ENCODE measurements at places on chromosomes 7 and 10.

DNA sequence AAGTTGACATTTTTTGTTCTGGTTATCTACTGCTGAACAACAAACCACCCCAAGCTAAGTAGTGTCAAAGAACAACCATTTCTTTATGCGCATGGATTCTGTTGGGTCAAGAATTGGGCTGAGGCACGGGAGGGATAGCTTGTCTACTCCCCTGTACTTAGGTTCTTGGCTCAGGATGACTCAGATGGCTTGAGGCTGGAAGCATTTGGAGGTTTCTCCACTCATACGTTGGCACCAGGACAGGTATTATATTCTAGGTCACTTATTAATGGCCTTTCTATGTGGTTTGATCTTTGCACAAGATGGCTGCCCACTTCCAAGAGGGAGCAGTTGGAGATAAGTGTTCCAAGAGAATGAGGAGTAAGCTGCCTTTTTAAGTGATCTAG is 11.8 kb upstream of the TFAM start:
- no peak for DNase-seq

GRCh38 chr7:87934699-87935383 is 790 bp downstream of the ADAM22 start:
- no peak for DNase-seq

GRCh38 chr10:19904202-19904661 is 88.0 kb downstream of the PLXDC2 start:
- DNase-seq = no peak

- DNase-seq = no peak
Observed at GRCh38 chr10:76631884-76632766, 1005.5 kb downstream of the KCNMA1 start.

- no peak for DNase-seq
Observed at GRCh38 chr7:2487586-2488271, 11.5 kb upstream of the GRIFIN start.

DNA sequence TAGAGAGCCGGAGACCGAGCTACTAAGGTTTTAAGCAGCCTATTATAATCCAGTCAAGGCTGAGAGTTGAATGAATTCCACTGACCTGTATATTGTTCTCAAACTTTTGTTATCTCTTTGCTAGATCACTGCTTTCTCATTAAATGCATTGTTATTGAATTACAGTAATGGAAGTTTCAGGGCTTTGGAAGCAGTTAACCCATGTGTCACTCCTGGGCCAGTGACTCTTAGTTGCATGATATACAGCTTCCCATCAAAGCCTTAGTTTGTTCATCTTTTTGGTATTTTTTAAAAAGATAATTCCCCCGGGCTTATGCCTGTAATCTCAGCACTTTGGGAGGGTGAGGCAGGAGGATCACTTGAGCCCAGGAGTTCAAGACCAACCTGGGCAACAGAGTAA is 55.4 kb upstream of the KIAA1217 start:
- no peak for DNase-seq

DNA sequence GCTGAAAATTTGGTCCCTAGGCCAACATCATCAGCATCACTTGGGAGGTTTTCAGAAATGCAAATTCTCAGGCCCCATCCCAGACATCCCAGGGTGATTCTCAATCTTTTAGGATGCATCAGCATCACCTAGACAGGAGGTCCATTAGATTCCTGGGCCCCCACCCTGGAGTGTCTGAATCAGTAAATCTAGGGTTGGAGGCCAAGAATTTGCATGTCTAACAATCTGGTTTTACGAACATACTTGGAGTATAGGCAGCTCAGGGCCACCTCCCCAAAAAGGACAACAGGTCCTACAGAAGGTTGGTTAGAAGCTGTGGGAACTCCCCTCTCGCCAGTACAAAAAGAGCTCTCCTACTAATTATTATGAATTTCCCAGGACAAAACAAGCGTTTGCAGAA is 15.5 kb downstream of the ZC3HAV1 start:
- no peak for DNase-seq

- no peak for DNase-seq
Observed at GRCh38 chr10:77586719-77587415, 50.7 kb downstream of the KCNMA1 start.

GRCh38 chr7:20560325-20561180 is 54.9 kb upstream of the ABCB5 start:
- DNase-seq = no peak

DNA sequence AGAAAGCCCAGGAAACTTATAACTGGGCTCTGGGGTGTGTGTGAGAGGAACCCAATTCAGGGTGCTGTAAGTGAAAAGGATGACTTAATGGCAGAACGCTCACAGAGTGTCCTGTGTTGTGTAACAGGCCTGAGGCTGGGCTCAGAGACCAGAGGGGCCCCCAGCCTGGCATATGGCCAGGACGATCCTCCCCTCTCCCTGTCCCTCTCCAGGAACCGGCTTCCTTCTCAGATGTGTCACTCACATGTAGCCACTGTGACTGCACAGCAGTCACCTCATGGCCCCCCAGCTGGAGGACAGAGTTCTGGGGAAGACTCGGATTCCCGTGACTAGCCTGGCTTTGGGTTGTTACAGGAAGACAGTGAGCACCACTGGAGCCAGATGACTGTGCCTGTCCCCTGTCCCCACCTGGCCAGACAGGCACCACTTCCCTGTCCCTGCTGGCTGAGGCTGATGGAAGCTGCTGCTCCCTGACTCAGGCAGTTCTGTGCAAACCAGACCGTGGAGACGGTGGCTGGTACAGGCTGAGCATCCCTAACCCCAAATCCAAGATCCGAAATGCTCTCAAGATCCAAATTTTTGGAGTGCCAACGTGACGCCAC is 220.5 kb downstream of the MLLT10 start:
- DNase-seq = no peak

GRCh38 chr7:83738291-83738835 is 89.4 kb upstream of the SEMA3E start:
- no peak for DNase-seq

DNA sequence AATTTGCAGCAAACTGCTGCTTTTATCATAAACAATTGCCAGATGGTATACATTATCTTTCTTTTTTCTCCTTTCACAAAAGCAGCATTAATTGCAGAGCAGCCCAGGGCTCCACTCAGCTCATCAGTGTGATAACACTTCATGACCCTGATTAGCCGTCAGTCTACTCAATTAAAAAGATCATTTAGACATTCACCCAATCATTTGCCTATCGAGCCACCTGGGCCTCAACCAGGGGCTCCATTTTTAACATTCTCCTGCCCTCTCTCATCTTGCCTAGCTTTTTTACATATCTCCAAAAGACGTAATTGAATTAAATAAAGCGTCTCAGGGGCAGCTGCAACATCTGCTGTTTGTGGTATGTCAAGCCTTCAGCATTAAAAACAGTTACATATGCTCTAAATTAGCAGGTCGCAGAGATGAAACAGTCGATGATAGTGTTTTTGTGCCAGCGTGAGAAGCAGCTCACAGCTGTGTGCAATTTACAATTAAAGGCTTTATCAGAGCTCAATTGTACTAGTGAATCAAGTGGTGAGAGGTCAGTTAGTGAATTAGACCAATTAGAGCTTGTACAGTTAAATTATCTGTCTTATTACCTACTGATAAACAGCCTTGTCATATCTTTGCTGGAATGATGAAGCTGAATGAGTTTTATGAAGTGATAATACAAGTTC is 522.5 kb downstream of the ETV1 start:
- no peak for DNase-seq

- no peak for DNase-seq
Observed at GRCh38 chr10:53697038-53697437, 924.5 kb upstream of the MBL2 start.

DNA sequence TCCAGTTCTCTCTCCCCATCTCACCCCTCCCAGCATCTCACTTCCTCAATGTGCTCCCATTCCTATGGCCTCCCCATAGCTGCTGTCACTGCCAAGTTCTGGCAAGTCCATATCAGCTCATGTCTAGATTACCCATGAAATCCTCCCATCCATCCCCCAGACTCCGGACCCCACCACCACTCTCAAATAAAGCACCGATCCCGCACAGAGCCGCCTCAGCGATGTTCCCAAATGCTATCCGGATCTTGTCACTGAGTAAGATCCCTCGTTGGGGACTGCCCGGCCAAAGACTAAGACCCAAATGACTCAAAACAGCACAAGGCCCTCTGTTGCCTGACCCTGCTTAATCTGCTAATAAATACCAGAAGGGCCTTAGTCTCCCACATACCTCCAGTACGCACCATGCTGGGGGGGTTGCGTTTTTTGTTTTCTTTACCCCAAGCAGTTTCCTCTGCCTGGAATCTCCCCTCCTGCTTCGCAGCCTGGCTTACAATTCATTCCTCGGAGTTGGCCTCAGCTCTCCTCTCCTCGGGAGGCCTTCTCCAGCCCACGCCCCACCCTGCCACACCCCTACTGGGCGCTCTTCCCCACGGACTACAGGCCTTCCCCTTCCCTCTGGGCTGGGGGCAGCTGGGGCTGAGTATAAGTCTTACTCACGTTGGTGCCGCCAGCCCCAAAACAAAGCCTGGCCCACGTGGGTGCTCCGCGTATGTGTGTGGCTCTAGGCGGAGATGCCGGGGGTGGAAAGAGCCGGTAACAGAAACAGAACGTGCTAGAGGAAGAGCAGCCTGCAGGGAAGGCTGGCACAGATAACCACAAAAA is 1.8 kb upstream of the DUSP5 start:
- no peak for DNase-seq

GRCh38 chr10:114265392-114266053 is 26.5 kb downstream of the VWA2 start:
- DNase-seq = no peak

DNA sequence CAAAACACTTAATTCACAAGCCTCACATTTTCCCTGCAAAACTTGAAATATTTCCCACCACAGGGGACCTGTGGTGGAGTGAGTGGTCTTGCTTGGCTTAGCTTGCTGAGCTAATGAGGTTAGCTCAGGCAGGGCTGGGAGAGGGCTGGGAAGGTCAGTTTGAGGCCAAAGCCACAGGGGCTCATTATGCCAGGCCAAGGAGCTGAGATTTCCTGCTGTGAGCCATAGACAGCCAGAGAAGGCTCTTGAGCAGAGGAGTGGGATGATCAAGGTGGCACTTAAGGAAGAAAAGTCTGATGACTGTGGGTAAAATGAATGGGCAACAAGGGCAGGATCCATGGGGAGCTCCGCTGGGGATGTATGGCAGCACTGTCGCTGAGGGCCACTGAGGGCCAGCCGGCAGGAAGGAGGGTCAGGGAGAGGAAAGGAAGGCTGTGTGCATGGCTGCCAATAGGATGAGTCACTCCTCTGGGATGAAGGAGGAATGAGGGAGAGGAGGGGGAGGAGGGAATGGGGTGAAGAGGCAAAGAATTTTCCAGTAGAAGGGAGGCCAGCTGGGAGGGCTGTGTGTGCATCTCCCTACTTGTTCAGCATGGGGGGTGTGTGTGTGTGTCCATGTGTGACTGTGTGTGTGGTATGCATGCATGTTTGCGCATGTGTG is 18.7 kb upstream of the ZNF488 start:
- DNase-seq = no peak

GRCh38 chr7:21617916-21618390 is 75.1 kb downstream of the DNAH11 start:
- DNase-seq = no peak

GRCh38 chr10:11175823-11176243 is 158.2 kb downstream of the CELF2 start:
- no peak for DNase-seq

DNA sequence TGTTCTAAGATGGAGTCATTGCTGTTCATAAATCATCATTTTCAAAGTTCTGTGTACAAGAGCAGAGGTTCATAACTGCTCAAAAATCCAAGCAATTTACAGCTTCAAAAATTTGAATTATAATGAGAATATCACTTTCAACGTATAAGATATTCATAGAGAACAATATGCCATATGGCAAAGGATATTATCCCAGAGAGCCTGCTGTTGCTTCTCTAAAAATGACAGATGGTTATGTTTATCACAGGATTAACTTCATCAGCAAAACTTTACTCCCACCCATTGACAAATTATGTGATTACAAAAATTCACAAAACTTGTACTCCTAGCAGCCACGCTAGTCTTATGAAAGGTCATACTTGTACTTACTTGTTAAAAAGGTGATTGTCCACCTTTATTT is 105.1 kb downstream of the PIP4K2A start:
- no peak for DNase-seq

DNA sequence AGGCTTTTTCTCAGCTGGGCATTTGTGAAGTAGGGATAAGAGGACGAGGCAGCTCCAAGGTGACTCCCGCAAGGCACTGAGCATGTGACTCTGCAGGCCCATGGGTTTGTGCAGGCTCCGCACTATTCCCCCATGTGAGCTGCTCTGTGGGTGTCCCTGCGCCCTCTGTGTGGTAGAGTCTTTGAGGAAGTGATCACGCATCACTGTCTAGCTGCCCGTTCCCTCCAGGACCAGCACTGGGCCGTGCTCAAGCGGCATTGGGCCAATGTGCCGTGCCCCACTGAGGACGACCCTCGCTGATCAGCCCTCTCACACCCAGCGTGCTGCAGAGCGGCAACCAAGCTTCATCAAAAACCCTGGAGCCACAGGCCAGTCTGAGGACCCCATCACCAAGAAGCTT is 7.5 kb downstream of the PRKAG2 start:
- no peak for DNase-seq

DNA sequence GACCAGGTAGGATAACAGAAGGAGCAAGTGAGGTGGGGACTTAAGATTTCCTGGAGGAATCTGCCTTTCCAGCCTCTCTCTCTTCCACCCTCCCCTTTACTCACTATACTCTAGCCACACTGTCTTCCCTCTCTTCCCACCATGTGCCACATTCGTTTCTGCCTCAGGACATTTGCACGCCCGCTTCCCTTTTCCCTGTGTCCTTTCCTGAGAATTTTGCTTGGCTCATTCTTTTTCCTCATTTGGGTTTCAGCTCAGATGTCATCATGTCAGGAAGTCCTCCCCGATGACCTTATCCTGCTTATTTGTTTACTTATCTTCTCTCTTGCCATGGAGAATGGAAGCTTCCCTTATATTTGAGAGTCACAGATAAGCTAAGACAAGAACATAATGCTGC is 363.8 kb downstream of the PRPF18 start:
- no peak for DNase-seq

DNA sequence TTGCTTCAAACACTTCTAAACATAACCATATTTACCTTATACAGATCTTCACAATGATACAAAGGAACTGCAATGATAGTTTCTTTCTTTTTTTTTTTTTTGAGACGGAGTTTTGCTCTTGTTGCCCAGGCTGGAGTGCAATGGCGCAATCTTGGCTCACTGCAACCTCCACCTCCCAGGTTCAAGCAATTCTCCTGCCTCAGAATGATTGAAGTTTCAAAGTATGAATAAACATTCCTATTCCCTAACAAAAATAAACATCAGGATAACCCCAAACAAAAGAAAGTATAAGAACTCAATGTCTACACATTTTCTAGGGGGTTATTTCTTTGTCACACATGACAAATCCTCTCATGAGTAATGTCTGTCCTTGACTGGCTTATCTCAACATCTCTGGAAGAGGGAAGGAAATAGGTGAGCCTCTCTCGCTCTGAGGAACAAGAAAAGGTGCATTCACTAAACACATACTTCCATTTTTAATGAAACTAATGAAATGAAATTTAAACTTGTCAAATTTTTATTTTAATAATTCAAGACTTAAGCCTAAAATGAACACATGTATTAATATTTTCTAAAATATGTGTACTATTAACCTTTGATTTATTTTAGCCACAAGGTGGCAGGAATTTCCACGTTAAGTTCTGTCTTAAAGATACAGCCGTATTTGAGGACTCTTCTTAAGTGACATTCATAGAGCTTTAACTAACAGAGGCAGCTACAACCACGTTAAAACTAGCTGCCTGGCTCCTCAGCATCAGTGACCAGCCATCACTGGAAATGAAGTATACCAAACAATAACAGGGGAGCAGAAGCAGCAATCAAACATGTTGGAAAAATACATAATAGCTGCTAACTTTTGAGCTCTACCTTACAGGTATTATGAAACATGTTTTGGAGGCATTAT is 58.3 kb downstream of the MALSU1 start:
- no peak for DNase-seq
